T-helper 2 cell treated with Interferon-gamma antibody and Interleukin-4, amounts not matched to agents 5 μg/mL and 100 μg/mL, for 36 hours (primary cell): ENCODE measurements at places on chromosomes 12 and 14.

- no peak for DNase-seq
Observed at GRCh38 chr12:122089077-122089476, 10.5 kb downstream of the MLXIP start.

GRCh38 chr12:41910578-41911320 lies 233.9 kb downstream of the GXYLT1 start:
- no peak for DNase-seq

DNA sequence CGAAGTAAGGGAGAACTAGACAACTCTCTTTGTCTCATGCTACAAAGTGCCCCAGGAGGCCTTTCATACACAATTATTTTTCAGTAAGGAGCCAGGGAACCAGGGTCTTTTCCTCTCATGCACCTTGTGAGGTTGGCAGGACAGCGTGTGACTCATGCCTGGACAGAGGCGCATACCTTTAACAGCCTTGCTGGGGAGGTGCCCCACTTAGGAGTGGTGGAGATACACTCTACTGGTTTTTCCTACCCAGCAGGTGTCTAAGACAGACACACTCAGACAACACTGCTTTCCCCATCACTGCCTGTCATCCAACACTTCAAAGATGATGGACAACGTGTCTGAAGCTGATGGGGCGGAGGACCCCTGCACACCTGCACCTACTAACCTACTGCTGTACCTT lies 49.1 kb downstream of the B4GALNT3 start:
- no peak for DNase-seq

DNA sequence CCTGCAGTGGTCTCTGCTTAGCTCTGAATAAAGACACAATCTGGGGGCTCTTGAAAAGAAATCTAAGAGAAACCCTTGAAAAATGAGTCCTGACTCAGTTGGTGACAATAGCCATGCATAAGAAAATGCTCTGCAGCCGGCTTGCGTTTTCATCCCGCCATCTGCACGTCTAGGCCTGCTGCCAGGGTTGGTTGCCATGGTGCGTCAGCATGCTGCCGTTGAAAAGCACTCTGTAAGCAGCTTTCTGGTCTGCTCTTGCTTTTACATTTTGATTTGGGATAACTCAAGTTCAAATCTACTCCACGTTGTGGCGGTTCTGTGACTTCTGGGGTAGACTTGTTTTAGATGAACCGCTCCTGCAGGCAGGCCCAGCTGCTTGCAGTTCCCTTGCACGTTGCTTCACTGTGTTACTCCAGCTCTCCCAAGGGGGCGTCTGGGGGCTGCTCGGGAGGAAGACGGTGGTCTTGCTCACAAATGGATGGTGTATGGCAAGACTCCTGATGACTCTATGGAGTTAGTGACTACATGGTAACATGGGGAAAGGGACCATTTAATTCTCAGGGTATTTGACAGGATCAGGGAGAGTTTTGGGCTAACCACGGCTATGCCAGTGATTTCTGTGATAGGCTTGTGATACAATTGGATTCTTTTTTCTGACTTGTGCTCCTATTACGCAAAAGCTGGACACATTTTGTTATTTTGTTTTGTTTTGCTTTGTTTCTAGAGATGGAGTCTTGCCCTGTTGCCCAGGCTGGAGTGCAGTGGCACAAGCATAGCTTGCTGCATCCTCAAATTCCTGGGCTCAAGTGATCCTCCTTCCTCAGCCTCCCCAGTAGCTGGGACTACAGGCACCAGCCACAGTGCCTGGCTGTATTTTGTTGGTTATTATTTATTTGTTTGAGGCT lies 15.8 kb downstream of the WNT5B start:
- no peak for DNase-seq

GRCh38 chr12:70609739-70610491 lies 27.3 kb downstream of the PTPRB start:
- peak; percentile 3 for DNase-seq

DNA sequence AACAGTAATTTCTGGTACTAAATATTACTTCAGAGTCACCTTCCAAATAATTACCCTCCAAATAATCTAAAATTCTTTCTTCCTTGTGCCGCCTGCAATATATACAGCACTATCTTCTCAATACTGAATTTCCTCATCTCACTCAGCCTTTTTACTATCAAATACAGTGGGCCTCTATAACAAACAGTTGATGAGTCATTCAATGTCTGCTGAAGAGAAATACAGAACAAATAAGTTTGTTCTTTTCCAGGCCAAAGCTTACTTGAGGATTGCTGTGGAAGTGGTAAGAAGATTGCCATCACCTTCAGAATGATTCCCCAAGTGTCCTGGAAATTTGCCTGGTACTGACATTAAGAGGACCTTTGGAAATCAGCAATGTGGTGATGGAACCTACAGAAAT lies 218.2 kb upstream of the ARHGAP5 start:
- no peak for DNase-seq

DNA sequence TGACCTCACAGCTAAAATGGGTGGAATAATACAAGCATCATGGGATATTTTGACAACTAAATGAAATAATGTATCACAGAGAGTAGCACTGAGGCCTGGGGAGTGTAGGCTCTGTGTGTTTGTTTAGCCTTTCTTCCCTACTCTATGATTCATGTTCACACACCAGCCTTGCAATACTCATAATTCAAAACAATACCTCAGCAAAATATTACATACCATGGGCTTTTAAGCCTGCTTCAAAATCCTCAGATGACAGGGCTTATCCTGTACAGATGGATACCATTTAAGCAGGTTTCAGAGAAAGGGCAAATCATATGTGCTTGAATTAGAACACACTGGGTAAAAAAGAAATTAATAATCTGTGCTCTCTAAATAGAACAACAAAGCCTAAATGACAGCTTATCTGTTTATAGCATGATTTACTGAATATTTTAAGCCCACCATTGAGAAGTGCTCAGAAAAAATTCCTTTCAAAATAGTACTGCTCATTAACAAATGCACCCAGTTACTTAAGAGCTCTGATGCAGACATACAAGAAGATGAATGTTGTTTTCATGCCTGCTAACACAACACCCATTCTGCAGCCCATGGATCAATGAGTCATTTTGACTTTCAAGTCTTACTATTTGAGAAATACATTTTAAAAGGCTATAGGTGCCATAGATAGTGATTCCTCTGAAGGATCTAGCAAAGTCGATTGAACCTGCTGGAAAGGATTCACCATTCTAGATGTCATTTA lies 84.9 kb upstream of the ADAMTS20 start:
- DNase-seq = no peak
